Stimulated activated CD4-positive, alpha-beta T cell treated with anti-CD3 and anti-CD28 coated beads, Interleukin-1b, Interleukin-23, amount 100 ng/mL, for 1 hour (primary cell): ENCODE measurements at places on chromosomes 16 and 17.

- DNase-seq = no peak
These were observed 188.6 kb downstream of the NTN1 start for GRCh38 chr17:9209781-9210370.

- no peak for DNase-seq
These were observed 35.4 kb upstream of the RNF43 start for GRCh38 chr17:58452738-58453137.

GRCh38 chr16:54878301-54878700 lies 52.4 kb upstream of the IRX5 start:
- DNase-seq = no peak

GRCh38 chr17:17104036-17104435 lies 61.8 kb downstream of the MPRIP start:
- DNase-seq = no peak

DNA sequence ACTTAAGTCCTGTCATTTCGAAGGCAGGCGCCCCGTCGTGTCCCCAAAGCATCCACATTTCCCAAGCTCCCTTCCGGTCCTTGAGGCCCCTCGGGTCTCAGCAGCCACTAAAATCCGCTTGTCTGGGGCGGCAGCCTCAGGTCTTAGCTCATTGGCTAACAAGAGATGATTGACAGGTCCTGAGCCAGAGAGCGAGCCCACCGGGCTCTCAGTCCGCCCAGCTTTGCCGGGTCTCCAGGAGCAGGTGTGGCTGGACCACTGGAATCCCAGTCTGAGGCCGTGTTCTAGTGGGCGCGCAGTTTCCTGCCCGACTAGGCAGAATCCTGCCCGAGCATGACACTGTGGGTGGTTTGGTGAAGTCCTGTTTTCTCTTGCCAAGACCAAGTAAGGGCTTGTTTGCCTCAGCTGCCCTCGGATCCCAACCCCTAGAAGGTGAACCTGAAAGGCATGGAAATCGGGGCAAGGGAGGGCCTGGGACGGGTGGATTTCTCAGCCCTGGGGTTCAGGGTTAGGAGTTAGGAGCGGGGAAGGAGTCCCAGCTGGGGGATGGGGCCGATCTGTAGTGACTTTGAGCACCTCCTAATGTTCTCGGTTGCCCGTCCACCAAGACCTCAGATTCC lies 42.8 kb downstream of the MRC2 start:
- DNase-seq = no peak

- no peak for DNase-seq
These were observed 3.1 kb upstream of the BAIAP3 start for GRCh38 chr16:1330260-1330914.

DNA sequence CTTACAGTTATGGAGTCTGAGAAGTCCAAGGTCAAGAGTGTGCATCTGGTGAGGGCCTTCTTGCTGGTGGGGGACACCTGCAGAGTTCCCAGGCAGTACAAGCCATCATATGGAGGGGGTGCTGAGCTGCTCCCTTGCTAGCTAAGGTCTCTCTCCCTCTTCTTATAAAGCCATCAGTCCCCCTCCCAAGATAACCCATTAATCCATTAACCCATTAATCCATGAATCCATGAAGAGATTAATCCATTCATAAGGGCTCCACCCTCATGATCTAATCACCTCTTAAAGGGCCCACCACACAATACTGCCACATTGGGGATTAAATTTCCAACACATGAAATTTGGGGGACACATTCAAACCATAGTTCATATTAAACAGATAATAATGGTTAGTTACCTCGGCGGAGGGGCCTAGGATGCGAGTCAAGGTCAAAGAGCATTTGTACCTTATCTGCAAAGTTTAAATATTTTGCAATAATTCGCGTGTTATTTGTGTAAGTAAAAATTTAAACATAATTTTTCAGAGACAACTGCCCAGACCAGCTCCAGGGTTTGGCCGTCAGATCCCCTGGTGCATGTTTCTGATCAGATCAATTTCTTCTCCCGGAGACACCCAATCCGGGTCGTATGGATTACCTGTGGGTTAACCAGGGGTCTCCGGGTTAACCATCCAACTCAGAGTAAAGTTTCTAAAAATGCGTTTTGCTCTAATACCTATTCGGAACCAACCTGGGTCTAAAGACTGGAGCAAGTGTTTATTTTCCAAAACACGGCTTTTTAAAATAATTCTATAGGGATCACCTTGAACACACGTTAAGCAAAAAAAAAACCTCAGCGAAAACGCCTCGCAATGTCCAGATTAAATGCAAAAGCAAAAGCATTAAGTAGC lies 740 bp upstream of the POLR3E start:
- DNase-seq = no peak

DNA sequence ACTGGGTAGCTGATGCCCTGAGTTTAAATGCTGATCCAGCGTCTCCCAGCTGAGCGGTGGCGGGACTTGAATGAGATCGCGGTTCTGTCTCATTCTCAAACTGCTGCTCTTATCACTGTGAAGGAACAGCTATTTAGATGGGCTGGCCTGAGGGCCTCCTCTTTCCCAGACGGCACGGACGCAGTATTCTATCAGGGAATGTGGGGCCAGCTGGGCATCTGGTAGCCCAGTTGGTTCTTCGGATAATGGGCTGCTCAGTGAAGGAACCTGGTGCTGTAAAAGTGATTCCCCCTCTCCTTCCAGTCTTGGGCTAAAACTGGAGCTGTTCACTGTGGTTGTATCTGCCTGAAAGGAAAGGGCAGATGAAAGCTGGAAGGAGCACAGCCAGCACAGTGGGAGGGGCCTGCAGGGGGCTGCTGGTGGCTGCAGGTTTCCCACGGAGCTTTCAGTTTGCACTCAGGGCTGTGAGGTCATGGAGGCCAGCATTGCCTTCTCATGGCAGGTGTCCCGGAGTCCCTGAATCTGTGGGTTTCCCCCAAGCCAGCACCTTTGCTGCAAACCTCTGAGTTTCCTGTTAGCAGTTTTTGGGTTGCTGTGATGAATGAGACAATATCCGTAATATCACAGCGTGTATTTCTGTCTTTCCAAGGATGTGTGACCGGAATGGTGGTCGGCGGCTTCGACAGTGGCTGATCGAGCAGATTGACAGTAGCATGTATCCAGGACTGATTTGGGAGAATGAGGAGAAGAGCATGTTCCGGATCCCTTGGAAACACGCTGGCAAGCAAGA lies 3.6 kb downstream of the IRF8 start:
- DNase-seq = peak; percentile 9

- no peak for DNase-seq
These were observed 24.2 kb downstream of the FAM20A start for GRCh38 chr17:68576811-68577496.

GRCh38 chr16:13631916-13632315 lies 288.0 kb upstream of the ERCC4 start:
- DNase-seq = no peak

DNA sequence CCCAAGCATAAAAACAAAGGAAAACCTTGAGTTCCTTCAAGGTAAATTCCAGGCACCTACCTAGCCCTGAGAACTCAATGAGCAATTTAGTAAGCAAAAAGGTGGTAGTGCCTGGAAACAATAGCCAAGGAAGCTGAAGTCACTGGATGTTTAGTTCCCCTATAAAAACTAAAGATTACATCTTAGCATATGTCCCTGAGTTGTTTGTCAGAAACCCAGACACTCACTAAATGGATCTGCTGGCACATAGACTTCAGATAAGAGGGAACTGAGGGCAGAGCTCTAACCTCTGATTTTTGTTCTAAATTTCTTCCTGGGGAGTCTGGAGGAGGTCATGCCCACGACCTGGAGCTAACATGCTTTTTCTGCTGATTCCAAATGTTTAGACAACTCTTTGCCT lies 532.8 kb upstream of the SALL1 start:
- DNase-seq = no peak

DNA sequence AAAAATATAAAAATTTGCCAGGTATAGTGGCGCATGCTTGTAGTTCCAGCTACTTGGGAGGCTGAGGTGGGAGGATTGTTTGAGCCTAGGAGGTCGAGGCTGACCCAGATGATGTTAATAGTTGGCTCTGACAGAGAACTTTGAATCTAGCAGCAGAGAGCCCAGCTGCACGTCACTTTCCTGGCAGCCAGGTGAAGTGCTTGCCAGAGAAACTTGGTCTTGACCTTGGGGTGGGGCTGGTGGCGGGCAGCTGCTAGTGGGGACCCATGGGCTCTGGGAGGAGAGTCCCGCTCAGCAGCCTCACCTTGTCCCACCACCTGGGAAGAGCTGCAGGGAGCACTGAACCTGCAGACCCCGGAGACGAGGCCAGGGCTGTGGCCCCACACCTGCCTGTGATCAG lies 3.1 kb upstream of the C16orf74 start:
- no peak for DNase-seq

- DNase-seq = no peak
These were observed 439.0 kb upstream of the ASIC2 start for GRCh38 chr17:33732116-33732515.

DNA sequence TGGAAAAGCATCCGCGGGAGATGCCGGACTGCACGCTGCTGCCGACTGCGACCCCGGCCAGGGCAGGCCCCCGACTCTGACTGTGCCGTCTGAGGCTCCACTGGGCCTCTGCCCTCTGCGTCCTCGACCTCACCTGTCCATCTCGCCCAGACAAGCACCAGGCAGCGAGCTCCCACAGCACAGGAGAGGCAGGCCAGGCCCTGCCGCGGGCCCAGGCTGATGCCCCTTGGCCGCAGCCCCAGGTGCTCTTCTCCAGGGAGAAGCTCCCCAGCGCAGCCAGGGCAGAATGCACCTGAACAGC lies 98.1 kb upstream of the DNAH17 start:
- no peak for DNase-seq

DNA sequence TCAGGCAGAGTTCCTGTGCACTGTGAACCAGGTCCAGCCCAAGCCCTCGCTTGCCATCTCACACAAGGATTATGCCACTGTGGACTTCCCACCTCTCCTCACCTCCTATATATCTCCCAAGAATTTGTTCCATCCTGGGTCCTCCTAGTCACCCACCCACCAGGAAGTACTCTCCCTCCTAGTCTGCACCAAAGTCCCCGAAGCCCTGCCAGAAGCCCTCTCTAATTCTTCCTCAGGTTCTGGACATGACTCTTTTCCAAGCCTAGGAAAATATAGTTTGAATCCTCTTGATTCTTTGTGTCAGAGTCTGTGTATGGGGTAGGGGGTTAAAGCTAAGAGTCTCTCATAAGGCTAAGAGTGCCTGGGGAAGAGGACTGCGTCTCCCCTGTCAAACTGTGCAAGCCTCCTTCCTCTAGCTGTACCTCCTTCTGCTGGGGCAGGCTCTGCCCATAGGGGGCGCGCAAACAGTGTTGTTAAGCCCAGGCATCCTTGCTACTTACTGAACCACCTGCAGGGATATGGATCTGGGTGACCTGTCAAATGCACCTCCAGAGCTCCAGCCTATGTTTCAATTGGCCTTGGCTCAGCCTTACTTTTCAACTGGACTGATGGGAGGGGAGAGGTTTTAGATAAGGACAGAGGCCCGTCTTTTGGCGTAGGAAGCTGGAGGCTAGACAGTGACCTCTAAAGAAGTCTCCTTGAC lies 16.6 kb upstream of the DLX4 start:
- DNase-seq = peak; percentile 57

GRCh38 chr16:79185711-79186110 lies 414.8 kb downstream of the MAF start:
- DNase-seq = no peak

DNA sequence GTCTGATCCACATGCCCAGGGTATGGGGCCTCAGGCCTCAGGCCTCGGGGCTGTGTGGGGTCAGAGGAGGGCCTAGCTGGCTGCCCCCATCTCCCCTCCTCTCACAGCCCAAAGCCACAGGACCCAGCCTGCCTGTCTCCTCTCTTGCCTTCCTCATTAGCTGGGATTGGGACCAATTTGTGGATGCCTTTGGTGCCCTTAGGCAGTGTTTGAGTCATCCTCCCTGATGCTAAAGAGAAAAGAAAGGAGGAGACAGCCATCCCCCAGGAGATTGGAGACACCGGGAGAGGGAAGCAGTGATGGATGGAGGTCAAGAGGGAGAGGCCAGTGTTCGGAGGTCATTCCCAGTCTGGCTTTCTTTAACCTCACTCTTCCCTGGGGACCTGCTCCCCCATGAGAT lies 23.3 kb upstream of the NOG start:
- no peak for DNase-seq

DNA sequence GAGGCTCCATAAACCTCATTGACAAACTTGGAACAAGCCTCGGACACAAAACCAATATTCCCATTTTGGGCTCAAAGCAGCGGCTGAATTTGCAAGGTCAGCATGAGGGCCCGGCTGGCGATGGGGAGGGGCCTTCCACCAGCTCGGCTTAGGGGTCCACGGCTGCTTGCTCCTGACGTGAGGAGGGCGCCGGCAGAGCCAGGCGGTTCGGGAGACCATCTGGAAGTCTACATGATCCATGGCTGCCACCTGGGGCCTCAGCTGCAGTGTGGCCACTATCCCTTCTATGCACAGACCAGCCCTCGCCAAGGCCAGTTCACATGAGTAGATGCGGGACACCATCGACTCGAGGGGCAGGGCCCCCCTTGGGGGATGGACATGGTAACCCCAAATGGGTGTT lies 39.1 kb downstream of the NDEL1 start:
- DNase-seq = no peak

- no peak for DNase-seq
These were observed 885 bp upstream of the SLC35B1 start for GRCh38 chr17:49708515-49709183.

DNA sequence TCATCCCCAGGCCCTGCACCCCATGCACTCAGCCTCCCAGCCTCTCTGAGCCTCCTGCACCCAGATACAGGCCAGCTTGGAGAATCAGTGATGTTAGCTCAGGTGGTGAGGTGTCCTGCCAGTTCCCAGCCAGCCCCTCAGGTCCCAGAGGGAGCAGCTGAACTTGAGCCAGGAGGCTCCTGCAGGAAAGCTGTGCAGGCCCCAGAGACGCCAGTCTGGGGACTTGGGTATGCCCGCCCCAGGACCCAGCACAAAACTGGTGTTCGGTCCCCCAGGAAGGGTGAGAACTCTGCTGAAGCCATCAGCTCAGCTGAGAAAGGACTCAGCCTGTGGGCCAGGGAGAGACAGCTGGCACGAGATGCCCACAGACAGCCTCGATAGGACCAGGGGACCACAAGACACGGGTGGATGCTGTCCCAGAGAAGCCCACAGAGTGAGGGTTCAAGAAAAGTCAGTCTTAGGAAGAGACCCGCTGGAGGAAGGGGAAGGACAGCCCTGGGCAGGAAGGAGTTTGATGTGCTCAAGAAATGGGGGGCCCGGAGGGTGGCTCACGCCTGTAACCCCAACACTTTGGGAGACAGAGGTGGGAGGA lies 11.0 kb downstream of the ENDOV start:
- DNase-seq = no peak

DNA sequence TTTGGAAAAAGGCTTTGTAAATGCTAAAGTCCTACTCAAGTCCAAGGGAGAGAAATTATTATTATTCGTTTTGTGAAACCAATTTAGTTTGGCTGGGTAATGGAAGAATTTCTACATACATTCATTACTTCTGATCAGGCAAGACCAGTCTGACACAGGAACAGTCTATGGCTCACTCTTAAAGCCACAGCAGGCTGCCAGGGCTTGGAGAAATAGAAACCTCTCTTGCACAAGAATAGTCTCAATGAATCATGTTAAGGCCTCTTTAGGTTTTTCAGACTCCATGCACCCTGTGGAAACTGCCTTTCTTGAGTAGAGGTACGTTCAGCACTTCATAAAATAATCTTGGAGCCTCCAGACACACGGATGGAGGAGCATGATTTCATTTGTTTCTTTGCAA lies 167.7 kb downstream of the IRX3 start:
- DNase-seq = no peak
